ENCODE measurements at places on chromosomes 2 and 18. TPM values are rescaled to one million over a fixed set of nuclear protein-coding genes. Genes with fewer than 3 reads are reported as not detected.

GRCh38 chr2:156332534-156333273 lies at the start of gene NR4A2:
Gene NR4A2, minus strand, starts transcription at chr2:156332721. Its CDS starts 2,535 bp downstream, at chr2:156330186.
- peak; percentile 59 for DNase-seq

GRCh38 chr2:41932241-41933045 lies 115.4 kb upstream of the PKDCC start:
- DNase-seq, result no peak

DNA sequence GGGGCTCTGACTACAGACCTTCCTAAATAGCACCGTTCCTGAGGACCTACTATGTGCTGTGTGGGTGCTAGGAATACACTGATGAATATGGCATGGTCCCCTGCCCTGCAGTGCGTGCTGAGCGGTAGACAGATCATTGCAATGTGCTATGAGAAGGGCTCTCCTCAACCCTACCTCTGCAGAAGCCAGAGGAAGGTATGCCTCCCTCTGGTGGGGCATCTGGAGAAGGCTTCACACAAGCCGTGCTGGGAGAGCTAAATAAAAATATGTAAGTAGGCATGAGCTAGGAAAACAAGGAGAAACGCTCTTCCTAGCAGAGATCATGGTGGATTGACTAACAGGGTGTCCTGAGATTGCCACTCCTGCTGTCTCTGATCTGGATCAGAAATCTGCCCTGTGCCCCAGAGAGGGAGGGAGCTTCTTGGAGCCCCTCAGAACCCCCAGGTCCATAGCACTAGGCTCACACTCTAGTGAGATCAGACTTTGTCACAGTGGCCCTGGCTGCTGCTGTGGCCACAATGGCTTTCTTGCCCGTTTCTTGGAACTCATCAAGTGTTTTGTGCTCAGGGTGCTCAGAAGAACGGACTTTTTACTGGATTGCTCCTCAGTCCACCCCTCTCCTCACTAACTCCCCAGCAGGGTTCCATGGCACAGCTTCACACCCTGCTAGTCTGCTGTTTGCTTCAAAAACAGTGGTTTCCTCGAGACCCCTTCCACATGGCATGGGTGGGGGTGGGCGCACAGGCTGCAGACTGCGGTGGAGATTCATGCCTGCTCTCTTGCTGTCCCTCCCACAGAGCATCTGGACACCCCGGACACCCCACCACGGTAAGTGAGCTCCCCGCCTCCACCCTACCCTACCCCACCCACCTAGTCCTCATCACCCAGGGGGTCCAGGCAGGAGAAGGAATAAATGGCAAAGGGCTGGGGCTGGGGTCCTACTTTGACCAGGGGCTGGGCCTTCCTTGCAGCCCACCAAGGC lies 14.2 kb downstream of the SIGLEC15 start:
- DNase-seq, result no peak

- DNase-seq, result no peak
Measured at GRCh38 chr2:11254100-11254536, 90.3 kb downstream of the ROCK2 start.

DNA sequence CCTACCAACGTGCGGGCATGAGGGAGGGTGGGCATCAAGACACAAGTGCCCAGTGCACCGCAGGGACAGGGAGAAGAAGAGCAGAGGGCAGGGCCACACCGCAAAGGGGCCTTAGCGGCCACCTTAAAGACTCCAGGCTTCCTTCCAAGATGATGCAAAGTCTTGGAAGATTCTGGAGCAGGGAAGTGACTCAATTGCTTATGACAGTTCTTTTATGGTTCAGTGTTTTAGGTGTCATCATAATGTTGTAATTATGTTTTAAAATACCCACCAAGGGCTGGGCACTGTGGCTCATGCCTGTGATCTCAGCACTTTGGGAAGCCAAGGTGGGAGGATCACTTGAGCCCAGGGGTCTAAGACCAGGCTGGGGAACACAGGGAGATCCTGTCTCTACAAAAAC lies 44.5 kb upstream of the SEMA4C start:
- no peak for DNase-seq

Gene UGT1A4
- not detected for total RNA-seq

- no peak for DNase-seq
Measured at GRCh38 chr18:79748321-79749180, 49.2 kb upstream of the KCNG2 start.

Gene NT5DC4
- not detected for total RNA-seq

DNA sequence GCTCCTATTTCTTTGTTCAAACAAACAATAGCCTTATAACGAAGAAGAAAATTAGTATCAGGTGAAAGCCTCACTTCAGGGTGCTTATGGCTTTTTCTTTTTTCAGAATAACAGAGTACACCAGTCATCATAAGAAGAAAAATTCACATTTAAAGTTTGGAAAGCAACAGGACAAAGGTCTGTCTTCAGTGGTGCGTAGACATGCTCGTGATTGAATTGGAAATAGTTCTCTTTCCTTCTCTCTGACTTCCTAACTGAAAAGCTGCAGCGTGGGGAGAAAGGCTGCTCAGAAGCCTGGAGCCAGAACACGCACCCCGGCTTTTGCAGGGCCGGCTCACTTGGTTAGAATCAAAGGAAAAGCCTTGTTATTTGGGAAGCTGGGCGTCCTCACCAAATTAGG lies 127.6 kb upstream of the ZNF516 start:
- DNase-seq, result no peak

Gene ATOH8
- 6.9 TPM for total RNA-seq

Gene GALR1
- not detected for total RNA-seq

Gene CELF4
- 1.9 TPM for total RNA-seq

- DNase-seq, result no peak
Measured at GRCh38 chr2:10781746-10782145, 30.8 kb downstream of the PDIA6 start.

Gene ANTXR1
- total RNA-seq, result 61.1 TPM

GRCh38 chr2:134683561-134684112 lies 35.2 kb downstream of the TMEM163 start:
- DNase-seq, result no peak

Gene LBH
- 16.1 TPM for total RNA-seq

Gene LCT
- total RNA-seq, result 0.19 TPM

Gene TXNDC2
- not detected for total RNA-seq

- no peak for DNase-seq
Measured at GRCh38 chr2:188416367-188416766, 124.7 kb downstream of the GULP1 start.

- no peak for DNase-seq
Measured at GRCh38 chr2:39099310-39099869, 21.5 kb downstream of the SOS1 start.

Gene ZCCHC2
- 14.7 TPM for total RNA-seq

- no peak for DNase-seq
Measured at GRCh38 chr18:54777118-54777791, 51.0 kb upstream of the RAB27B start.

GRCh38 chr18:61896118-61896517 lies 3.3 kb upstream of the RNF152 start:
- DNase-seq, result no peak

Gene C2orf78
- not detected for total RNA-seq

- no peak for DNase-seq
Measured at GRCh38 chr2:203484266-203485112, 50.6 kb downstream of the RAPH1 start.

GRCh38 chr2:112836695-112837117 lies at the start of gene IL1B:
Gene IL1B, minus strand, starts transcription at chr2:112836779. Its CDS starts 550 bp downstream, at chr2:112836229.
- DNase-seq, result no peak

- no peak for DNase-seq
Measured at GRCh38 chr2:62344472-62344871, 148.6 kb downstream of the B3GNT2 start.

DNA sequence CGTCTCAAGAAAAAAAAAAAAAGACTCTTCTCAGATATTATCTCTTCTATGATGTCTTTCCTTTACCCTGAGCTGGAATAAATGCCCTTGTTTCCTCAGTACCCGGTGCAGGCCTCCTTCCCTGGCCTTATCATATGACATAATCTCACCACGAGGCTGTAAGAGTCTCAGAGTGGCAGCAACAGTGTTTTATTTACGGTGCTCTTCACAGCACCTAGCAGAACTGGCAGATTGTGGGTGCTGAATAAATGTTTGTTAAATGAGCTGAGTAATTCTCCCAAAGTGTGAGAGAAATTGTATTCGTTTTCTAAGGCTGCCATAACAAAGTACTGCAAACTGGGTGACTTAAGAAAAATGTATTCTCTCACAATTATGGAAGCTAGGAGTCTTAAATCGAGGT lies 82.8 kb upstream of the CD28 start:
- DNase-seq, result no peak

GRCh38 chr2:65027616-65028244 lies 28.5 kb upstream of the CEP68 start:
- DNase-seq, result no peak

DNA sequence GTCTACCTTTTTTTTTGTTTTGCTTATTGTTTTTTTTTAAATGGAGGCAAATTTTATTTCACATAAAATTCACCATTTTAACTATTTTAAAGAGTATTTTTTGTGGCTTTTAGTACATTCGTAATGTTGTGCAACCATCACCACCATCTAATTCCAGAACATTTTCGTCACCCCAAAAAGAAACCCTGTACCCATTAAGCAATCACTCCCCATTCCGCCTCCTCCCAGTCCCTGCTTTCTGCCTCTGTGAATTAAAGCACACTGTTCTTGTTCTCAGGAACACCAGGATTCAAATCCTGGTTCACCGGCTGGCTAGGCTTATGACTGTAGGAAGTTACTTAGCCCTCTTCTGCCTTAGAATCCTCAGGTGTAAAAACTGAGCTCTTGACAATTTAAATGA lies 36.9 kb upstream of the EPAS1 start:
- no peak for DNase-seq

DNA sequence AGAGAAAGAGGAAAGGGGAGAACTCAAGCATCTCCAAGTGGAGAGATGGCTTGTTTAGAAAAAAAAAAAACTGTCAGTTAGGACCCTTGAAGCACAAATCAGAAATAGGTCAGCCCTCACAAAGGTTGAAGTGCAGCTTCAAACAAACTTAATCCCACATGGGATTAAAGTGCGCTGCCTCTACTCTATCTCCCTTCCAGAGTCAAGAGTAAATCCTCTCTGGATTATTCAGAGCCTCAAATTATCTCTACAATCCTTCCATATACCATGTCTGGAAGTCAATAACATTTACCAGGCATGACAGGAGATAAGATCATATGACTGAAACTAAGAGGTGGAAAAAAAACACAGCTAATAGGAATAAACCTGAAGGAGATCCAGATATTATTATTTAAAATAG lies 69.8 kb downstream of the SMAD7 start:
- no peak for DNase-seq

GRCh38 chr18:51890762-51891161 lies 449.2 kb upstream of the DCC start:
- DNase-seq, result no peak

Gene NAT8
- not detected for total RNA-seq

Gene HOXD12
- not detected for total RNA-seq

DNA sequence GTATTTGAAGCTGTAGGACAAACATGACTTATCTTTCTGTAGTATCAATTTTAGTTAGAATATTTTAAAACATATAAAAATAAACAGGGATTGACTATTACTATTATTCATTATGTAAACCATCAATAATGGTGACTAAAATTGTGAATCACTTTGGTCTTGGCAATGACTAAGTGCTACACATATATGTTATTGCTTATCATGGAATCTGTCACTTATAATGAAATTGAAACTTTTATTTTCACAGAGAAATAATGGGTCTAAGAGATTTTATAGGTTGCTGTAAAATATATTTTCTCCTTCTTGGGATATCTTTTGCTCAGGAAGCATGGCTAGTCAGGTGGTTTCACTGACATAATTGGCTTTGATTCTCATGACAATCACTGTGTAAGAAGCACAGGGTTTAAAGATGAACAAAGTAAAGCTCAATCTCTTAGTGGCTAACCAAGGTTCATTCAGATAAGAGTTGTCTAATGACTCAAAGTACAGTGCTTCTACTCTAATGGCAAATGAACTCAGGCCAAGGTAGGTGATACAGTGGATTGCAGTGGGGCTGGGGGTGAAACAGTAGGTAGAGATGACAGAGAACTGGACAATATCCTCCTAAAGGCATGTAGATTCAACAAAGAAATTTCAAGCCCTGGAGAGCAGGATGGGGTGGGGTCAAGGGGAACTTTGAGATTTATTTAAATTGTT lies 98.6 kb upstream of the FANCL start:
- DNase-seq, result no peak

DNA sequence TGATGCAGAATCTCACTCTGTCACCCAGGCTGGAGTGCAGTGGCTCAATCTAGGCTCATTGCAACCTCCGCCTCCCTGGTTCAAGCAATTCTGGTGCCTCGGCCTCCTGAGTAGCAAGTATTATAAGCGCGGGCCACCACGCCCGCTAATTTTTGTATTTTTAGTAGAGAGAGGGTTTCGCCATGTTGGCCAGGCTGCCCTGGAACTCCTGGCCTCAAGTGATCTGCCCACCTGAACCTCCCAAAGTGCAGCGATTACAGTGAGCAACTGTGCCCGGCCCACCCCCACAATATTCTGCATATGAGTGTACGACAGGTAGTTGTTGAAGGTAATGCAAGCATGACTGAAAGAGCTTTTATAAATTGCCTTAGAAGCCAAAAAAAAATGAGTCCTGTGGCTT lies 1.2 kb downstream of the WDR75 start:
- no peak for DNase-seq

GRCh38 chr18:67926929-67927864 lies 410.7 kb upstream of the DSEL start:
- no peak for DNase-seq

Gene INO80B
- 31.3 TPM for total RNA-seq

GRCh38 chr18:35076135-35076924 lies 35.1 kb downstream of the MAPRE2 start:
- no peak for DNase-seq

- no peak for DNase-seq
Measured at GRCh38 chr2:129791712-129792111, 187.8 kb upstream of the RAB6C start.

DNA sequence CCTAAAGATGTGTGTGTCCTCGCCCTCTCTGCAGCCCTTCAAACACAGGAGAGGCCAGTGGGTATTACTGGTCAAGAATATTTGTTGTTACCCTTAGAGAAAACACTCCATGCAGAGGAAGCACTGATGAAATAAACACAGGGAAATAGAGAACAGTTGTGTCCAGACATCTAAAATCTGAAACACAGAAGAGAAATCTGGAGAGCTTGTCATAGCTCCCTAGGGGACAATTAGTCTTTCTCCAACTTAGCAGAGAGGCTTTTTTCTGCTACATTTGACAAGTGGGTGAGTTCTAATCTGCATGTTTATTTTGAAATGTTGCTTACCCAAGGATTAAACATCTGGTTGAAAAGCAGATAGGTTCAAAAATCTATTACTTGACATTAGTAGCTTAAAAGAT lies 190.1 kb downstream of the CTNNA2 start:
- no peak for DNase-seq

Data from neural crest cell (in vitro differentiated cells).